NB4 (cell line): ENCODE measurements at places on chromosomes 5 and 9.
A peak's percentile ranks its signal among the peaks of the same experiment; 100 is the strongest.

- DNase-seq = no peak
These were observed 35.2 kb downstream of the PCA3 start for GRCh38 chr9:76799473-76799872.

GRCh38 chr9:110950041-110950645 is 88.1 kb downstream of the LPAR1 start:
- DNase-seq = no peak

GRCh38 chr9:126607086-126607485 is 6.6 kb upstream of the LMX1B start:
- no peak for DNase-seq

GRCh38 chr9:98241357-98242300 is 13.8 kb downstream of the TBC1D2 start:
- no peak for DNase-seq

GRCh38 chr5:108634010-108634616 is 113.6 kb upstream of the FER start:
- no peak for DNase-seq

GRCh38 chr9:5500441-5501235 is 9.7 kb upstream of the PDCD1LG2 start:
- no peak for DNase-seq

DNA sequence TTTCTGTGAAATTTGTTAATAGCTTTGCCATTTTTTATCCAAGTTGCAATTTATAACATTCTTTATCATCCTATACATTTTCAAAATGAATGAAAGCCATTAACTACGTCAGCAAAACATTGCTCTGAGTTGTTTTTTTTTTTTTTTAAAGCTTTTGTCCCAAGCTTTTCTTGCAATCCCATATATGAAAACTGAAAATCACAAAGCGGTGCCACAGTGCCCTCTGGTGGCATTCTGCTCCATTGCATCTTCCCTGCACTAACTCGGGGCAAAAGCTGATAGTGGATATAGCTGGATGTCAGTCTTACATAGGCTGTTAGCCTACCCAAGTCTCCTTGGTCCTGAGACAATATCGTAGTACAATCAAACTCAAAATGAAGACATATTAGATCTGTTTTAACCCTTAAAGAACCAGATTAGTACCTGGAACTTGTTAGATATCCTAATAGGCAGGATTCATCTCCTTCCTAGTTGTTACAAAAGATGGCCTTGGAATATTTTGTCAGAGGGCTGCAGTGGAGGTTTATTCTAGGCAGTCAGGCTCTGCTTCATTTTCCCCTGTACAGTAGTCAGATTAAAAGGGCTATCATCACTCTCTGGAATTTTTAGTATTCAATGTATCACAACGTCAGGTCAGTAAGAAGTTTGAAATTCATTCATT is 669.9 kb downstream of the PTPRD start:
- DNase-seq = peak; percentile 76

- DNase-seq = peak; percentile 31
These were observed 26.9 kb downstream of the ZNF484 start for GRCh38 chr9:92850898-92851297.

DNA sequence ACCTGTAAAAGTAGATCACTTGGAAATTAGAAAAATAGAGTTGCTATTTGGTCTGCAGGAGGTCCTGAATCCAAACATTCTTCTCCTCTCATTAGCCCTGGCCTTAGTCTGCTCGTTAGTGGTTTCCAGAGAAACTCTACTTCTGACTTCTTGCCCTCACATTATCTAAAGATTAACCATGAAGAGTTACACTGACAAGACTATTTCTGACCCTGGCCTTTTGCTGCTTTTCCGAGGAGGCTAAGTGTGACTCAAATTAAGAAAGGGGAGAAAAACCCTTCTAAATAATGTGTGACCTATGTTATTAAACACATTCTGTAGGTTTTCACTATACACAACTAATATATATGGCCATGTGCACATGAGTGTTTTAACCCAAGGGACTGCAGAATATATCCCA is 302.4 kb downstream of the RAB3C start:
- no peak for DNase-seq

DNA sequence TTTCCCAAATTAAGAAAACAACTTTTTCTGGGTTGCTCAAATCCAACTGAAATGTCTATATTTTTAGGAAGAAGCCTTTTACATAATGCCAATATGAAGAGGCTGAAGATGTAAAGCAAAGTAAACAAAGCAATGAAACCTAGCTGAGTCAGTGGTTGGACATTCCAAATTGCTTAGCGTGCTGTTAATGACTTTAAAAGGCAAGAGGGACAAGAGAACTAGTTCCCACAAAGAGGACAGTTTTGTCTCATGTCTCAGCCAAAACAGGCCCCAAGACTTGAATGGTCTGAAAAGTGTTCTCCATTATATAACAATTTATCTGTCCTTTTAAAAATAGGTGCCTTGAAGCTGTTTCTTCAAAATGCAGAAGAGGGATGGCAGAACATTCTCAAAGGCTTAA is 407.0 kb downstream of the ENC1 start:
- DNase-seq = no peak

DNA sequence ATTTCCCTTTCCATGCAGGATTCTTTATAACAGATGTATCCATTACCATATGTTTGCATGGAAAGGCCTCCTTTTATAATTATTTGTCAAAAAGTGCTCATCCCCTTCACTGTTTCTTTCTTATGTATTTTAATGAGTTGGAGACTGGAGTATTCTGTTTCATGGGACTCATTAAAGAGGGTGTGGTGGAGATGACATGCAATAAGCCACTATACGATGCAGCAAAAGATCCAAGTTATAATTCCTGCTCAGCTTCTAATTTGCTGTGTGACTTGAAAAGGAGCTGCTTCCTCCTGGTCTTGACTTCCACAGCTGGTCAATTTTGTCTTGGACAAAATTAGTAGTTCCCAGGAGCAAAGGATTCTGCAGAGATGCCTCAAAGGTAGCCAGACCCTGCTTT is 13.9 kb downstream of the SGCD start:
- no peak for DNase-seq

DNA sequence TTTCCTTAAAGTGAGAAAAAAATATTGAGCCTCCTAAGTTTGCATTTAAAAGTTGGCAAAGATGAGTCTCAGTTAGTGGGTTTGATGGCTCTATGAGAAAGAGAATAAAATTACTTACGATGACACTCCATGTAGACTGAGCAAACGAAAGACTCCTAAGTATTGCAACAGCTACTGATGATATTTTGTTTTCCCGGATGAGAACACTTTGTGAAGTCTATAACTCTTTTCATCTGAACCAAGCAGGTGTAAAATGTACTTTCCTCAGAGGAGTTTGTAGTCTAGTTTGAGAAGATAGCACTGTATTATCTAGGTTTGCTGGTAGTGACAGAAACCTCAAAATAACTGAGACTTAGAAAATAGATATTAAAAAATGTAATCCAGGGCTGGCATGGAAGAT is 1.7 kb upstream of the ITK start:
- DNase-seq = no peak

DNA sequence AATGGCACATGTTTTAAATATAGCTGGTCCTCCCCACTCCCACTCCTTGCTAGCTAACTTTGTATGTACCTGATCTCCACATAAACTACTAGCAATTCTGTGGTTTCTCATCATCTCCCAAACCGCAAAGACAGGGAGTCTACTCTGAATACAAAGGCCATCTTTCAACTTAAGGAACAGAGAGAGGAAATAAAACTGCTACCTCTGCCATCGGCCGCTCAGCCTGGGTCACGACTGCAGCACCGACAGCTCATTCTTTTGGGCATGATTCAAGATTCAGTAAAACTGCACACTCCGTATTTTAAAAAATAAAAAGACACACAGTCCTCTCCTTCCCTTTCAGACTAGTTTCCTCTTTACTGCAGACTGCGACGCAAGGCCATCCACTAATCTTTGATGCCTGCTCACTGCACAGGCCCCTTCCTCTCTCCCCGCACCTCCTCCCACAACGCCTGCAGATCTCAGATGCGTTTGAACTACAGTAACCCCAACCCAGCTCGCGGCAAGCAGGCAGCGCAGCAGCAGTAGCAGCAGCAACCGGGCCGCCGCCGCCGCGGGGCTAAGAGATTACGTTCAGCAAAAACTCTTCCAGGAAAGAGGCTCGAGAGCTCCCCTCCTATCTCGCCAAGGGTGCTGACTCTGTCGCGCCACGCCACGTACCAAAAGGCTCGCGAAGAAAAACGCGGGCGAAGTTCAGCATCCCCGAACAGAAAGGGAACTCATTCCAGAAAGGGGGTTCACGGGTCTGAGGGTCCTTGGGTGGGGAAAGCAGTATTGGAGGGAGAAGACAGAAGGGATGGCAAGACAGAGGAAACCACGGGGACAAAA is 1.5 kb downstream of the RNF145 start:
- DNase-seq = peak; percentile 92

GRCh38 chr5:156963125-156963524 is at the start of gene TIMD4:
Gene TIMD4, minus strand, starts transcription at chr5:156963226. Its CDS starts 28 bp downstream, at chr5:156963198.
- DNase-seq = no peak

- no peak for DNase-seq
These were observed 1.6 kb upstream of the NFIL3 start for GRCh38 chr9:91425271-91425670.

GRCh38 chr5:67996596-67996995 is 219.0 kb upstream of the PIK3R1 start:
- no peak for DNase-seq

GRCh38 chr5:26945901-26946300 is 92.5 kb downstream of the CDH9 start:
- no peak for DNase-seq

GRCh38 chr9:115495052-115495635 is 377.2 kb upstream of the TNC start:
- no peak for DNase-seq

- DNase-seq = peak; percentile 57
These were observed 885 bp upstream of the MLLT3 start for GRCh38 chr9:20623021-20623747.

GRCh38 chr9:136954270-136955083 is 2.4 kb downstream of the LCN12 start:
- DNase-seq = no peak

DNA sequence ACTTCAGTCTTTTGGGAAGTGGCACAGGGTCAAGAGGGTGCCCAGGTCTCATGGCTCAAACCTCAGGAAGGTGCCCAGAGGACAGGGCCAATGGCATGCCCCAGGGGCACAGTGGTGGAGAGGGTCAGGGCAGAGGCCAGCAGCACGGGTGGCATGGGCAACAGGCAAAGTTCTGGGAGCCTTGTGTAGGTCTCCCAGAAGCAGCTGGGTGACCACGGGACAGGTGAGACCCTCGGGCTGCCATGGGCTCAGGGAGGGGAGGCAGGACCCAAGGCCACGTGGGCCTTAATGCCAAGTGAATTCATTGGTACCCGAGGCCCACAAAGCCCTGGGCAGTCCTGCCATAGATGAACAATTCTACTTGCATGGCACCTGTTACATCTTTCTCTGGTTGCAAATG is 72.4 kb upstream of the ADAMTS2 start:
- DNase-seq = no peak

- no peak for DNase-seq
These were observed 161.9 kb downstream of the MACROH2A1 start for GRCh38 chr5:135236908-135237747.

GRCh38 chr5:173984218-173984617 is 4.8 kb upstream of the C5orf47 start:
- peak; percentile 40 for DNase-seq

DNA sequence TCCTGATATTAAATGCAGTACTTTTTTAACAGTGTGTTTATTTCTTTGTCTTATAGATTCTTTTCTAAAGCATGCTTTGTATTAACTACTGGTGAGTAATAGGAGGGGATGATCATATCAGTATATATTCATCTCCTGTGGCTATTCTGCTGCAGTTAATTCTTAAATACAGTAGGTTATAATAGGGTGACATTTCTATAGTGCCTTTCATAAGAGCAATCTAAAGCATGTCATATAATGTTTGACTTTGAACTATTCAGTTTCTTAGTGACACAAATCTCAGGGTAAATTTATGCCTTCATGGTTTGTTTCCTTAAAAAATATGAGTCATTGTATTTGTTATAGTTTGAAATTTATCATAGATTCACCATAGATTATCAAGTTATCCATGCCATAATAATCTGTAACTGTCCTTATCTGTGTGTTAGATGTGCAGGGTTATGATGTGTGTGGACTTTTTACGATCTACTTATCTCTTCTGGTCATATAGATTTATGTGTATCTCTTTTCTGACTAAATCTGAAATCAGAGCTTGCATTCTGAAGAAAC is 1019.5 kb downstream of the NR2F1-AS1 start:
- no peak for DNase-seq

- DNase-seq = no peak
These were observed 42.3 kb downstream of the FAM78A start for GRCh38 chr9:131233995-131234394.

DNA sequence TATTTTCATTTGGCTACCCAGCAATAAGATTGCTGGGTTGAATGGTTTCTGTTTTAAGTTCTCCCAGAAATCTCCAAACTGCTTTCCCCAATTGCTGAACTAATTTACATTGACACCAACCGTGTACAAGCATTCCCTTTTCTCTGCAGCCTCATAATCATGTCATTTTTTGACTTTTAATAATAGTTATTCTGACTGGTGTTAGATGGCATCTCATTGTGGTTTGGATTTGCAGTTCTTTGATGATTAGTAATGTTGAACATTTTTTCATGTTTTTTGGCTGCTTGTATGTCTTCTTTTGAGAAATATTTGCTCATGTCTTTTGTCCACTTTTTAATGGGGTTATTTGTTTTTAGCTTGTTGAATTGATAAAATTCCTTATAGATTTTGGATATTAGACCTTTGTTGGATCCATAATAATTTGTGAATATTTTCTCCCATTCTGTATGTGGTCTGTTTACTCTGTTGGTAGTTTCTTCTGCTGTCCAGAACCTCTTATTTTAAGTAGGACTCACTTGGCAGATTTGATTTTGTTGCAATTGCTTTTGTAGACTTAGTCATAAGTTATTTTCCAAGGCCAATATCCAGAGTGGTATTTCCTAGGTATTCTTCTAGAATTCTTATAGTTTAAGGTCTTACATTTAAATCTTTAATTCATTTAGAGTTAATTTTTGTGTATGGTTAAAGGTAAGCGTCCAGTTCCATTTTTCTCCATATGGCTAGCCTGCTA is 793.7 kb downstream of the BRINP1 start:
- no peak for DNase-seq

DNA sequence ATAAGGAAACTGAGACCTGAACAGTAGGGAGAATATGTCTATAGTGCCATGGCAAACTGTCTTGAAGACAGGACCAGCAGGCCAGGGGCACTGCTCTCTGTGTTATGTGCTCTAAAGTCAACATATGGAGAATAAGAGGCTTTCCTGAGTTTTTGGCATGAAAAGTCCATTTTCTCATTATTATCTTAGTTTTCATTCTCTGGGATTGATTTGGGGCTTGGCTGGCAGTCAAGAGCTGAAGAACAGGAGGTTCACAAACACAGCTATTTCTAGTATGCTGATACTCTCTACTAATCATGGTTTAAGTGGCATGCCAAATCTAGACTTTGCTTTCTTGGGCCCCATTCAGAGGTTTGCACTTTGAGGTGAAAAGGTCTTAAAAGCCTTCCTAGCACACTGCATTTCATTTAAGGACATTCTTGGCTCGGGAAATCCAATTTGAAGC is 404.4 kb downstream of the ZNF608 start:
- no peak for DNase-seq
